IPS DF 19.7 (cell line): ENCODE measurements at places on chromosomes 12 and 14.

DNA sequence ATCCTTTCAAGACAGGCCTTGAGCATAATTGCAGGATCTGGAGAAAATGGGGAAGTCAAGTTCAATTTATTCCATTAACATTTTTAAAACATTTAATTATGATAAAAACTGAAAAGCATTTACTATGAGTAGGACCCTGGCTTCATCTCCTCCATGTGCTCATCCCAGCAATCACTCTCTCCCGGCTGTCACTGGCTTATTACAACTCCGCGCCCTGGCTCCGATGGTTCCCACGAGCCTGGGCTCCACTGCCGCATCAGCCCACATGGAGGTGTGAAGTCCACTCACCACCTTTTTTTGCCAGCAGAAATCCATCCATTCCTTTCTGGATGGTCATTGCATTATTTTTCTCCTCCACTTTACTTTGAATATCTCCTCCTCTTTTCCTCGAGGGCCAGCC lies 194.4 kb downstream of the EMP1 start:
- no peak for DNase-seq

DNA sequence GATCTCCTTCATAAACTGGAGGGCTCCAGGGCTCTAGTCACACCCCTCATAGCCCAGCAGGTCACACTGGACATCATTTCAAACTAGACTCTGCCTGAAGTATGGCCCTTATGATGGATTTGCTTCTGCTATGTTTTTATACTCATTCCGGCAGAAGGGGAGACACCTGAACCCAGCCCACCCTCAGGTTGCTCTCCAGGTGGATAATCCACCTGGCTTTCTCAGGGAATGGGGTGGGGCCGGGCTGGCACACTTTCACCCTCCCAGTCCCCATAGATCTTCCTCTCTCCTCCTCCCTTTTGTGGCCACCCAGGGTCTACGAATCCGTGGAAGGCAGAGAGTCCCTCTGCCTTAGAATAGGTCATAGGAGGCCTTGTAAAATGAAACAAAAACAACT lies 9.8 kb upstream of the KRT73 start:
- DNase-seq: no peak

DNA sequence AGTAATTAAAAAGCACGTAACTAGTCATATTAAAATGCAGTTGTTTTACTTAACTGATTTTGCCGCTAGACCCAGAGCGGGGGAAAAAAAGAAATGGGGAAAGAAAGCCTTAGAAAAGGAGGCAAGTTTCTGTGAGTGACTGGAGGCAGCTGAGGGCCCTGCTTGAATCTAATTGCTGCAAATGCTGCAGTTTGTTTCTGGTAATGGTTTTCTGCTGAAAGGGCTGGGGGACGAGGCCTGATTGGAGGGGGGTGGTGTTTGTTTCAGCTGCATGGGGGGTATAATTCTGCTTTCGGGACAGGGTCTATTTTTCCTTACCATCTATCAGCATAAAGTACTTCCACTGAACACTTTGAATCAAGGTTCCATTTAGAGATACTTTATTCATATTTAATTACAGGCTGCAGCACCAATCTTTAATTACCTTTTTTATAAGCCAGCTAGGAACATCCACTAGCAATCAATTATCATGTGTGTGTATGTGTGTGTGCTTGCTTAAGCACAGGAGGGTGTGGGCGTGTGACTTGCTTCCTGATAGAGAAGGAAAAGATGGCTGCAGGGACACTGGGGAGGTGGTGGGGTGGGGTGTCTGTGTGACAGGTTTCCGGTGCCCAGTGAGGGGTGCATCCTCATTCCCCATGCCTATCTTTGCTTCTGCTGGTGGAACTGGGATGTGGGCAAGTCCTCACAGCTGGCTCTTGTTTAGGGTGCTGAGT lies 83.4 kb downstream of the ADCK1 start:
- DNase-seq: no peak

- no peak for DNase-seq
These were observed 122.0 kb downstream of the AACS start for GRCh38 chr12:125187148-125187745.

DNA sequence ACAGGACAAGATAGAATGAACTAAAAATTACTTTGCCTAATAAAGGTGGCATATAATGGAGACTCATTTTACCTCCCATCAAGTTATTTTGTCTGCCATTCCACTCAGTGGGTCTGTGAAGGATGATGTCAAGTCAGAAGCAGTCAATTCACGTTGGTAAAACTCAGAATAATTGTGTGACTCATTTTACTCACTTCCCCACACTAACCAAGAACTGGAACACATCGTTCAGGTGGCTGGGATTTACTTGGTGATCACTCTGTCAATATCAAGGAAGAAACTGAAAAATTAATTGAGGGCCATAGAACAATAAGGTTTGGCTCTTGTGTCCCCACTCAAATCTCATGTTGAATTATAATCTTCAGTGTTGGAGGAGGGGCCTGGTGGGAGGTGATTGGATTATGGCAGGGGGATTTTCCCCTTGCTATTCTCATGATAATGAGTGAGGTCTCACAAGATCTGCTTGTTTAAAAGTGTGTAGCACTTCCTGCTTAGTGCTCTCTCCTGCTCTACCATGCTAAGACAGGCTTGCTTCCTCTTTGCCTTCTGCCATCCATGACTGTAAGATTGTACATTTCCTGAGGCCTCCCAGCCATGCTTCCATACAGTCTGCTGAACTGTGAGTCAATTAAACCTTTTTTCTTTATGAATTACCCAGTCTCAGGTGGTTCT lies 35.7 kb upstream of the GTF2A1 start:
- DNase-seq: no peak

DNA sequence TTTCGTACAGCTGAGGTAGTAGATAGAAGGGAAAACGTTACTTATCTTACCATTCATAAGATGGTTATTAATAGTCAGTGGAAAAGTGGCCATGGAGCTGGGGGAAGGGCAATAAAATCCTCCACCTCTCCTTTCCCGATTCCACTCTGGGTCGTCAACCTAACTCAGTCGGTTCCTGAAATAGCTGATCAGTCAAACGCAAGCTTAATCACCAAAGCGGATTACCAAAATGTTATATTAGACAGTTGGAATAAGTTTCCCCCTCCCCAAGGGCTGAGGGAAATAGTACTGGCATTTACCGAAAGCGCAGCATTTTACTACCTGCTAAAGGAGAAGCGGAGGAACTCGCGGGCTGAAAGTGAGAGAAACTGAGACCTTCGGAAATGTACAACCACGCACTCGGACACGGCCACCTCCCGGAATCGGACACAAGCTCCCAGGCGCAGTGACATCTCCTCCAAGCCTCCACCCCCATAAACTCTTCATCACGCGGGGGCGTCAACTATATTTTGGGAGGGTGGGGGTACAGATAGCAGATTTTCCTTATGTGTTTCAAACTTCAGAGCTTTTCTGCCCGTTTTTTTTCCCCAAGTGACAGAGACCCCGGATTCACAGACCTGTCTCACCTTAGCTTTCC lies 1.2 kb downstream of the PPM1H start:
- DNase-seq: no peak

GRCh38 chr12:70948976-70949336 lies 28.4 kb upstream of the PTPRR start:
- DNase-seq: no peak

DNA sequence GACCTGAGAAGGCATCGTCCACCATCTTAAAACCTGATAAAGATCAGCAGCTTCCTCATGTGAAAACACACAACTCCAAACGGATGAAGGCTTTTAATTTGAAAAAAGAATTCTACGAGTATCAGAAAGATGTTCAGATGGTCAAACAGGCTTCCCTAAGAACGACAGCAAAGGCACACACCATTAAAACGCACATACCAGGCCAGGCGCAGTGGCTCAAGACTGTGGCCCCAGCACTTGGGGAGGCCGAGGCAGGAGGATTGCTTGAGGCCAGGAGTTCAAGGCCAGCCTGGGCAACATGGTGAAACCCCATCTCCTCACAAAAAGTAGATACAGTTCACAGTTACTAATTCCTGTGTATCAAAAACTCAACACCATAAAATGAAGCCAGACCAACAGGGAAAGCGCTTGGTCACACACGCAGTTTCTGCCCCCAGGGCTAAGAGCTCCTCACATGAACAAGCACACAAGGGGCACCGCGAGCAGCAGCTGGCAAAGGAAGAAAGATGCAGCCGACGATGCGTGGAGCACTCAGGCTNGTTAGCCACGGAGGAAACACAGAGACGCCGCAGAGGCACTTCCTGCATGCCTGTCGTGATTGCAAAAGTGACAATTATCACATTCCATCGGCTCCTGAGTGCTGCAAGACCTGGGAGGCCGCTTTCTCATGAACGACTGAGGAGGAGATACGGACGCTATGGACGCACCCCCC lies 78.0 kb downstream of the NOC4L start:
- DNase-seq: no peak

GRCh38 chr14:38505221-38505972 lies 249.5 kb upstream of the CLEC14A start:
- no peak for DNase-seq

DNA sequence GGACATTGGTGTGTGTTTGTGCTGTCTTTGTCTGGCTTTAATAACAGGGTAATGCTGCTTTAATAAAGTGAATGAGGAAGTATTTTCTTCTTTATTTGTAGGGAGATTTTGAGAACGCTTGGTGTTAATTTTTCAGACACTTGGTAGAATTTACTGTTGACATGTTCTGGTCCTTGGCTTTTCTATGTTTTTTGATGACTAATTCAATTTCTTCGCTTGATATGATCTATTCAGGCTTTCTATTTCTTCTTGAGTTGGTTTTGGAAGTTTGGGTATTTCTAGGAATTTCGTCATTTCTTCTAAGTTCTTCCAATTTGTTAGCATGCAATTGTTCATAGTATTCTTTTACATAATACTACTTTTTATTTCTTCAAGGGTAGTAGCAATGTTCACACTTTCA lies 167.8 kb downstream of the TTC6 start:
- no peak for DNase-seq

- no peak for DNase-seq
These were observed 66.5 kb downstream of the ATF7IP start for GRCh38 chr12:14431975-14432374.

GRCh38 chr14:42378880-42379279 lies 772.2 kb downstream of the LRFN5 start:
- DNase-seq: no peak

- DNase-seq: no peak
These were observed 100.1 kb downstream of the CRADD start for GRCh38 chr12:93777254-93777653.

GRCh38 chr14:102282751-102283465 lies 22.1 kb downstream of the MOK start:
- DNase-seq: no peak

- DNase-seq: no peak
These were observed 68.2 kb downstream of the KLHL28 start for GRCh38 chr14:44893535-44893934.

GRCh38 chr12:14576896-14577295 lies 9.2 kb upstream of the PLBD1 start:
- no peak for DNase-seq

- DNase-seq: no peak
These were observed 134.2 kb downstream of the SMOC1 start for GRCh38 chr14:70013271-70013873.

GRCh38 chr14:101839236-101839635 lies 77.7 kb downstream of the PPP2R5C start:
- DNase-seq: no peak

DNA sequence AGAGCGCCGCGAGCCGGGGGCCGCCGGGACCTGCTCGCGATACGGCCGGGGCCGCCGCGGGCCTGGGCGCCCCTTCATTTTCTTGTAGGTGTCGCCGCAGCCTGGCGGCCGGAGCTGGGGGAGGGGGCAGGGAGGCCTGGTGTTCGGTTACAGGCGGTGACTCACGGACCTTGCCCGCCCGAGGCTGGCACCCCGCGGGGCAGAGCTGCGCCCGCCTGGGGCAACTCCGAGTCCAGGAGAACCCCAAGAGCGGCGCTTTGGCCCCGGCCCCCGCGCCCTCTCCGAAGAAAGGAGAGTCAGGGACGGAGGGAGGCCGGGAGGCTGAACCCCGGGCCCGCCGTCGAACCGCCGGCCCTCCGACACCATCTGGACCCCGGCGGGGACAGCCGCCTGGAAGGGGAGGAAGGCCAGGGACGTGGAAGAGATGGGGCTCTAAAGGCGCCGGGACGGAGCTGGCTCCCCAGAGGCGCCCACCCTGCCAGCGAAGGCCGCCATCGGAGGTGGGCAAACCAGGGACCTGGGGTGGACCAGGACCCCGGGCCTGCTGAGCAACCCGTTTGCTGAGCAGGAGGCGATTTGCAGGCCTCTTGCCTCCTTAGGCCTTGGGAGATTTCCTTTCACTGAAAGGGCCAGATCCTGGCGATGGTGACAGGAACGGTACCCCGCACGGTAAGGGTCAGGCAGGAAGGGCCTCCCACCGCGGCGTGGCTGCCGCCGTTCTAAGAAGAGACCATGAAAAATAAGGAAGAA lies 843 bp upstream of the NUAK1 start:
- no peak for DNase-seq

DNA sequence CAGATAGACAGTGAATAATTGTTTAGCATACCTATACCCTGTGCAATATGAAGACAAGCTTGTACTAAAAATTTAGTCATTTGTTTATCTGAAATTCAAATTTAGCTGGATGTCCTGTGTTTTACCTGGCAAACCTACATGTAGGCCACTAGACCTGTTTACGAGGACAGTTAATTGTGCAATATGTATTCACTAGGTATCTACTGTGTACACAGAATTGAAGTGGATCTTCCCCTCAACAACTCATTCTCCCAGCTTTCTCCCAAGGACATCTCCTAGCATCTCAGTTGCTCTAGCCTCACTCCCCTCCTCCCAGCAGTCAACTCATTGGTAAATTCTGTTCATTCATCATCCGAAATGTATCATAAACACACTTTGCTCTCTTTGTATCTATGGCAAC lies 25.3 kb downstream of the AK7 start:
- DNase-seq: no peak

- DNase-seq: no peak
These were observed 144.8 kb downstream of the NUAK1 start for GRCh38 chr12:105993766-105994555.

DNA sequence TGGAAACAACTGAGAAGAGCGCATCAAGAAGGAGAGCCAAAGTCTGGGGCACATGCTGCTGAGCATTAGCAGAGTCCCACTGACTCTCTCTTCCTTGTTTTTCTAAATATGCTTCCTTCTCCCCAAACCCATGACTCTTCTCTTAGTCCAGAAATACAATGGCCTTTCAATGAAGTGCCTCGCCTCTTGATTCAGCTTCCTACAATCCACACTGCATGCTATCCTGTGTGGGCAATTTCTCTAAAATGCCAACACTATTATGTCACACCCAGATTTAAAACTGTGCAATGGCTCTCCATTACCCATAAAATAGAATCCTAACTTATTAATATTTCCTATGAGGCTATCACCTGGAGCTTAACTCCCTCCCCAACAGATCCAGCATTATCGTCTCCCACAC lies 198.6 kb downstream of the RPAP3 start:
- no peak for DNase-seq

- no peak for DNase-seq
These were observed 232.1 kb upstream of the TBX3 start for GRCh38 chr12:114916124-114916523.

DNA sequence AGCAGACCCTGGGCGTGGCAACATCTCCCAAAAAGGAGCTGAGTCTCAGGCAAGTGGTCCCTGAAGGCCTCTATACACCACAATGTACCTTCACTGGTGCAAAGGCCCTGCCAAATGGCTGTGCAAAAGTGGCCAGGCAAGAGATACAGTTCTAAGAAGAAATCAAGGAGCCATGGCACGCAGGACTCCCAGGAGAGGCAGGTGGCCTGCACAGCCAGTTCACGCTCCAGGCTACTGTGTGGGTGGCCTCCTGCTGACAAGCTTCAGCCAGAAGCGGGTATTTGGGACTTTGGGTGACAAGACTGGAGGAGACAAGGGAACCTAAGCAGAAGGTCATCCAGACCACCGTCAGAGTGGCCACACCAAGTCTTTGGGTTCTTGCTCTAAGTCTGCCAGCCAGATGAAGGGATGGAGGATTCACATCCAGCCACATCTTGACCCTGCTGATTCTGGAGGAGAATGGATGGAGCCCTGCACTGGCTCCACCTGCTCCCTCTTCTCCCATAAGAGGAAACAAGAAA lies 20.5 kb upstream of the ZFP36L1 start:
- no peak for DNase-seq
